Diencephalon (tissue), 1 donor: ENCODE measurements at places on chromosomes 3 and 15. TPM values are rescaled to one million over a fixed set of nuclear protein-coding genes. Genes with fewer than 3 reads are reported as not detected.

Gene FEZF2
- total RNA-seq, result 1.6 TPM

Gene PRTG
- 8.8 TPM for total RNA-seq

Gene FGF7
- 0.69 TPM for total RNA-seq

Gene PLSCR1
- total RNA-seq, result 16.6 TPM

Gene DLG1
- 105 TPM for total RNA-seq

Gene NXPE3
- 24.0 TPM for total RNA-seq

Gene SLC22A14
- 0.69 TPM for total RNA-seq

Gene CHRFAM7A
- 14.8 TPM for total RNA-seq

Gene GABRA5
- 103 TPM for total RNA-seq

Gene CCDC80
- 10.4 TPM for total RNA-seq

Gene NDUFB5
- 145 TPM for total RNA-seq

Gene XCR1
- not detected for total RNA-seq

Gene TTLL13
- not detected for total RNA-seq

Gene ISY1
- 13.4 TPM for total RNA-seq

Gene LSAMP
- total RNA-seq, result 118 TPM

Gene ATP13A5
- 0.92 TPM for total RNA-seq

Gene CCDC39
- 3.9 TPM for total RNA-seq

Gene KLF13
- 32.1 TPM for total RNA-seq

Gene ZNF660
- 11.5 TPM for total RNA-seq

Gene PRR20G
- not detected for total RNA-seq
